ENCODE measurements at places on chromosomes 6 and 20. TPM values are rescaled to one million over a fixed set of nuclear protein-coding genes. Genes with fewer than 3 reads are reported as not detected.

DNA sequence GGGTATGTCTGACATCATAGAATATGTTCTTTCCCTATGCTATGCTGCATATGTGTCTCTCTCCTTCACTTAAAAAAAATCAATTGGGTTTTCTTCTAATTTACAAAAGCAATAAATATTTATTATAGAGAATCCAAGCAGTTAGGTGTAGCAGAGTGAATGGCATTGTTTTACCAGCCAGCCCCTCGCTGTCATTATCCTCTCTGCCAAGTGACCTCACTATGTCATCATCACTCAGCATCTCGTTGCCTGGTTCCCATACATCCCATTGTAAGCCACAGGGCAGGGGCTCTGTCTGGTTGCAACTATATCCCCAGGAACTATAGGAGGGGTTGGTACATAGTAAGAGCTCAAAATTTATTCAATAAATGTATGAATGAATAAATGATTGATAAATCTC, 31.3 kb downstream of the KIAA0319 start:
- H3K4me1 ChIP-seq, result no peaks in the 10 kb centered on the region
- H3K27ac ChIP-seq, result no peak overlapping the region
- no peaks in the 10 kb centered on the region for H3K27me3 ChIP-seq
- H3K36me3 ChIP-seq, result no peaks in the 10 kb centered on the region
- DNase-seq, result no peak

DNA sequence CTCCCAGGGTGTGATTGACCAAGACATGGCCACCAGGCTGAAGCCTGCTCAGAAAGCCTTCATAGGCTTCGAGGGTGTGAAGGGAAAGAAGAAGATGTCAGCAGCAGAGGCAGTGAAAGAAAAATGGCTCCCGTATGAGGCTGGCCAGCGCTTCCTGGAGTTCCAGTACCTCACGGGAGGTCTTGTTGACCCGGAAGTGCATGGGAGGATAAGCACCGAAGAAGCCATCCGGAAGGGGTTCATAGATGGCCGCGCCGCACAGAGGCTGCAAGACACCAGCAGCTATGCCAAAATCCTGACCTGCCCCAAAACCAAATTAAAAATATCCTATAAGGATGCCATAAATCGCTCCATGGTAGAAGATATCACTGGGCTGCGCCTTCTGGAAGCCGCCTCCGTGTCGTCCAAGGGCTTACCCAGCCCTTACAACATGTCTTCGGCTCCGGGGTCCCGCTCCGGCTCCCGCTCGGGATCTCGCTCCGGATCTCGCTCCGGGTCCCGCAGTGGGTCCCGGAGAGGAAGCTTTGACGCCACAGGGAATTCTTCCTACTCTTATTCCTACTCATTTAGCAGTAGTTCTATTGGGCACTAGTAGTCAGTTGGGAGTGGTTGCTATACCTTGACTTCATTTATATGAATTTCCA, 4.6 kb upstream of the SNRNP48 start:
- peaks cover 9% of the 10 kb centered on the region for H3K4me1 ChIP-seq
- H3K27me3 ChIP-seq, result no peaks in the 10 kb centered on the region
- no peak for DNase-seq
- H3K4me3 ChIP-seq, result no peak overlapping the region
- H3K36me3 ChIP-seq, result no peaks in the 10 kb centered on the region
- no peak overlapping the region for H3K27ac ChIP-seq

DNA sequence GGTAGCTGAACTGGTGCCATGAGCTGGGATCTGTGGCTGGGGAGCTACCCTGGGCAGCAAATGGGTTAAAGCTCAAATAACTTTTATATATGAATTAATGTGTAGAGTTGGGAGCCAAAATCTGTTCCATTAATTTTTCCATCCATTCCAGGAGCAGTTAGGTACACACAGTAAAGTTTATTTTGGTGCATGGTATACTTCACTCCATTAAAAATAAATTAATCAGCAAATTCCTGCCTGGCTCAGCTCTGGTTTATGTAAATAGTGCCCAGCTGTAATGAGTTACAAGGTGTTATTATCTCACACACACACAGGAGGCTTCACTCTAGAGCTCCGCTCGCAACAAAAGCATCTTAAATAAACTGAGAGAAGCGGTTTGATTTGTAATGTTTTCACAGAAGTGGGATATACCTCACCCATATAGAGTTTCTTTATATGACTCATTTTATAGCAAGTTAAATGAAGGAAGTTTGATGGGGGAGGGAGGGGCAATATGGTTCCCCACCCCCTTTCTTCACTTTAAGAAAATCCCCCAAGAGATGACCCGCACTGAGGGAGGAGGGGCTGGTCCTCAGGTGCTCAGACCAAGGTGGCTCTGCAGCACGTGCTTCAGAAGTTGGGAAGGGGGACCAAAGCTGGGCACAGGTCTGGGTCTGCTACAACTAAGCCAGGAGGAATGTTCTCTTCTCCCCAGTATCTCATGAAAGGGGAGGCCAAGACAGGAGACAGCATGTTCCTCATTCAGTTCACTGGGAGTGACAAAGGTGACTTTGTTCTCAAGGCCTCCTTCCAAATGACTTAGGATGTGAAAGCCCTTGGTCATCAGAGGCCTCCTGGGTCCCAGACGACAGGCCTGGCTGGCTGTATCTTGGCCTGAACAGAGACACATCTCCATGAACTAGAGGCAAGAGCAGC, 10.5 kb upstream of the FAM83C start:
- H3K27ac ChIP-seq, result no peak overlapping the region
- H3K27me3 ChIP-seq, result no peaks in the 10 kb centered on the region
- DNase-seq, result no peak
- H3K4me3 ChIP-seq, result no peak overlapping the region
- no peaks in the 10 kb centered on the region for H3K36me3 ChIP-seq

DNA sequence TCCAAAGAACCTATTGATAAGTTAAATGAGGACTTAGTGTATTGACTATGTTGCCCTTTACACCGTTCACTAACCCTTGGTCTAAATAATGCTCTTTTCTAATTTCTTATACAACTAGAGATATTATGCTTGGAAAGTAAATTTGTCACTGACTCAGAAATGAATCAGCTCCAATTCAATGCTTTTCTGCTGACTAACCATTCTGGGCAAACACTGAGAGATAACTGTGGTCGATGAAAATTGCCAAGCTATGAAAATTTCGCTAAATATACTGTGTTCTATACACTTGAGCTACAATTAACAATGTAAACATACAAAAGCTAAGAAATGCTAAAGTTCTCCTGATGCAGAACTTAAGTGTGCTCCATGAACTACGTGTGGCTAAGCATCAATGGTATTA, 23.1 kb upstream of the FBXO9 start:
- no peak for DNase-seq
- no peaks in the 10 kb centered on the region for H3K27me3 ChIP-seq
- H3K4me1 ChIP-seq, result no peaks in the 10 kb centered on the region
- H3K4me3 ChIP-seq, result no peak overlapping the region
- H3K27ac ChIP-seq, result no peak overlapping the region
- H3K36me3 ChIP-seq, result peaks cover 12% of the 10 kb centered on the region

GRCh38 chr6:98292810-98293209, 541.6 kb upstream of the POU3F2 start:
- H3K4me3 ChIP-seq, result no peak overlapping the region
- no peaks in the 10 kb centered on the region for H3K36me3 ChIP-seq
- no peak for DNase-seq
- no peaks in the 10 kb centered on the region for H3K4me1 ChIP-seq
- H3K27ac ChIP-seq, result no peak overlapping the region

DNA sequence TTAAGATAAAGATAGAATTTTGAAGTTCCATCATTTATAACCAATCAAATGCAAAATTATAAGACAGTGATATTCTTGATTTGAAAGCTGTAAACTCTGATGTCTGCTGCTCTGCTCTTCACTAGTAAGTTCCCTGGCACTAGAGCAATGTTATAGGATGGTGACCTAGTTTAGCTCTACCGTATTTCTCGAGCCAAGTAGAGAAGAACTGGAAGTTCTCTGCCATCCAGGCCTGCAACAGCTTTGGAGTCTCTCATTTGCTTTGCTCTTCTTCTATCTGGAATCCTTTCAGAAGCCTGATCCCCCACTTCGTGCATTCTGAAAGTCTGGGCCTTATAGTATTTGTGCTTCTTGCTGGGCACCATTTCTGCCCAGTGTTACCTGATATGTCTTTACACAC, 100.3 kb downstream of the PLCB1 start:
- no peaks in the 10 kb centered on the region for H3K27me3 ChIP-seq
- H3K4me3 ChIP-seq, result no peak overlapping the region
- no peaks in the 10 kb centered on the region for H3K4me1 ChIP-seq
- no peaks in the 10 kb centered on the region for H3K36me3 ChIP-seq
- no peak for DNase-seq

- no peaks in the 10 kb centered on the region for H3K36me3 ChIP-seq
- H3K27ac ChIP-seq, result no peak overlapping the region
- no peak overlapping the region for H3K4me3 ChIP-seq
- H3K27me3 ChIP-seq, result no peaks in the 10 kb centered on the region
These were observed 49.8 kb downstream of the PPARD start for GRCh38 chr6:35392111-35392702.

DNA sequence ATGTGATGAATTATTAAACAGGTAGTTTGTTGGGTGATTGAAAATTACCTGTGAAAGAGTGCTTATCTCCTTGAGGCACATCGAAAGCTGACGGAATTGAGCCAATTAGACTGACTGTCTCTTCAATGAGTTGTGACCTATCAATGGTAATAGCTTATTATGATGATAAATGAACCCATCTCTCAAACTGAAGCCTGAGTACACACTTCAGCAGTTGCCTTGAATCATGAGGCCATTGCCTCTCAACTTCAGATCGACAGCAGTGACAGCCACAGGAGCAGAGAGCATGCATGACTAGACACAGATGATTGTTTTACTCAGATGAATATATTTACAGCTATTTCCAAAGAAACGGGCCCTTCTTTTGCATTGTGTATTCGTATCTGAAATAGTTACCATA, 323.9 kb downstream of the LAMA2 start:
- H3K4me3 ChIP-seq, result no peak overlapping the region
- no peak for DNase-seq
- H3K4me1 ChIP-seq, result no peaks in the 10 kb centered on the region
- no peak overlapping the region for H3K27ac ChIP-seq
- H3K27me3 ChIP-seq, result no peaks in the 10 kb centered on the region

DNA sequence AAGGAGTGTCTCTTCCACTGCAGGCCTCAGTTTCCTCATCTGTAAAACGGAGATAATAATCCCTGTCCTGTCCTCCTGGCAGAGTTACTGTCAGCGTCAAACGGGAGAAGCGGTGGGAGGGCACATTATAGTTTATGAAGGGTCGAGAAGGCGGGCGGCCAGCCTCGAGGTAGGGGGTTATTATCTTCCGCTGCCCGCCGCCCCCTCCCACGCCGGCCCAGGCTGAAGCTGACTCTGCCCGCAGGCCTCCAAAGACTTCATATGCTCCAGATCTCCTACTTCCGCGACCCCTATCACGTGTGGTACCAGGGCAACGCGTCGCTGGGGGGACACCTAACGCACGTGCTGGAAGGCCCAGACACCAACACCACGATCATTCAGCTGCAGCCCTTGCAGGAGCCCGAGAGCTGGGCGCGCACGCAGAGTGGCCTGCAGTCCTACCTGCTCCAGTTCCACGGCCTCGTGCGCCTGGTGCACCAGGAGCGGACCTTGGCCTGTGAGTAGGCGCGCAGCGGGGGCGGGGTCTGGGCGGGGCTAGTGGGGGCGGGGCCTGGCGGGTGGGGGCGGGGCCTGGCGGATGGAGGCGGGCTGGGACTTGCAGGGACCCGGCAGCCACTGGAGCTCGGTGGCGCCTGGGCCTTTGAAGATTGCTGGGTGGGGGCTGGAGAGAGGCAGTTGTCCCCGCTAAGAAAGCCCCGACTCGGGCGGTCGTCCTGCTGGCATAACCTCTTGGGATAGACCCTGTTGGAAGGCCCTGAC, 2.8 kb downstream of the PROCR start:
- H3K27me3 ChIP-seq, result no peaks in the 10 kb centered on the region
- H3K27ac ChIP-seq, result no peak overlapping the region
- no peak for DNase-seq
- H3K4me1 ChIP-seq, result peaks cover 11% of the 10 kb centered on the region
- no peak overlapping the region for H3K4me3 ChIP-seq

DNA sequence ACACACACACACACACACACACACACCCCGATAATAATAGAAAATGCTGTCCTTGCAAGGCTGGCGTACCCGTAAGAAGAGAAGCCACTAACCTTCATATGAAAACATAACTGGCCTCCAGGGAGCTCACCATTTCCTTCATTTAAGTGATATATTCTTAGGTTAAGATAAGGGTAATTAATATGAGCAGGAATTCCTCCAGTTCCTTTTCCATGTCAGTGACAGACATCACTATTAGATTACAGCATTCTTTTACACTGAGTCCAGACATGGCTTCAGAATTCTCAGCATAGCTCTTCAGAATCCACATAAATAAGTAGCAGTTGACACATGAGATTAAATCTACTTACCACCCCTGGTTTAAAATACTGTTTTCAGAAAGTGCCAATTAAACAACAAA, 121.9 kb downstream of the SIM1 start:
- no peak overlapping the region for H3K27ac ChIP-seq
- no peak overlapping the region for H3K4me3 ChIP-seq
- DNase-seq, result no peak
- no peaks in the 10 kb centered on the region for H3K27me3 ChIP-seq

Gene EDN3
- not detected for polyA plus RNA-seq

Gene LCA5
- polyA plus RNA-seq, result 0.12 TPM

Gene MAPK14
- polyA plus RNA-seq, result 52.5 TPM

Gene FILIP1
- polyA plus RNA-seq, result not detected

Gene SLC4A11
- 0.46 TPM for polyA plus RNA-seq

Gene DLK2
- 1.4 TPM for polyA plus RNA-seq

Gene MCHR2
- polyA plus RNA-seq, result not detected
